ENCODE measurements at places on chromosomes 6 and 20.

DNA sequence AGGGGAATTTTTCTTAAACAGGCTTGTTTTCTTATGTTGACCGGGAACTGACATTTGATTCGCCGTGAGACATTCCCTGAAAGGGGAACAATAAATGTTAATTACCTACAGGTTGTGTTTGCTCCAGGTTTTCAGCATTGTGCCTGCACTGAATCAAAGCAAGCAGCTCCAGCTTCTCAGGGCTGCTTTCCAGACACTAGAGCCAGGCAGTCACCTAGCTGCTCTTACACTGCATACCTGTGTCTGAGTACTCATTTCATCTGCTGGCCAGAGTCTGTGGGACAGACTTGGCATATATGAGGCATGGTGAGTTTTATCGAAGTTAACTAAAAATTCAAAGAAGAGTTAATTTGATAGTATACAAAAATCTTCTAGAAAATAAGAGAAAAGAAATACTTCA lies 951.8 kb upstream of the MAP3K7 start:
- DNase-seq: no peak

- no peak for DNase-seq
Measured at GRCh38 chr6:13404228-13404891, 76.0 kb upstream of the TBC1D7 start.

DNA sequence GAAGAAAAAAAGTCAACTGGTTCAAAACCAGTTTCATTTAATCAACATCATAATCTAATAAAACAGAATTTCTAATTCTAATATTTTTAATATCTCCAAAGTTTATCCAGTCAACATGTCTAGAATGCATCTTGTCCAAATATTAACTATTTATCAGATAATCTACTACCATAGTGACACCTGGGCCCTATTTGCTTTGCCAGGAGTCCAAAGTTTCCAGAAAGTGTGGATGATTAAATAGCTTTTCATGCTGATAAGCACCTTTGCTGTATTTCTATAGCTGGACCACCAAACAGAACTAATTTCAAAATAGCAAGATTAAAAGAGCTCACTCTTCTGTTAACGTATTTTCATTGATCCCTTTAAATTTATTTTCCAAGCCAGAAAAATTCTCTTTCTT lies 12.3 kb upstream of the TAAR1 start:
- no peak for DNase-seq

DNA sequence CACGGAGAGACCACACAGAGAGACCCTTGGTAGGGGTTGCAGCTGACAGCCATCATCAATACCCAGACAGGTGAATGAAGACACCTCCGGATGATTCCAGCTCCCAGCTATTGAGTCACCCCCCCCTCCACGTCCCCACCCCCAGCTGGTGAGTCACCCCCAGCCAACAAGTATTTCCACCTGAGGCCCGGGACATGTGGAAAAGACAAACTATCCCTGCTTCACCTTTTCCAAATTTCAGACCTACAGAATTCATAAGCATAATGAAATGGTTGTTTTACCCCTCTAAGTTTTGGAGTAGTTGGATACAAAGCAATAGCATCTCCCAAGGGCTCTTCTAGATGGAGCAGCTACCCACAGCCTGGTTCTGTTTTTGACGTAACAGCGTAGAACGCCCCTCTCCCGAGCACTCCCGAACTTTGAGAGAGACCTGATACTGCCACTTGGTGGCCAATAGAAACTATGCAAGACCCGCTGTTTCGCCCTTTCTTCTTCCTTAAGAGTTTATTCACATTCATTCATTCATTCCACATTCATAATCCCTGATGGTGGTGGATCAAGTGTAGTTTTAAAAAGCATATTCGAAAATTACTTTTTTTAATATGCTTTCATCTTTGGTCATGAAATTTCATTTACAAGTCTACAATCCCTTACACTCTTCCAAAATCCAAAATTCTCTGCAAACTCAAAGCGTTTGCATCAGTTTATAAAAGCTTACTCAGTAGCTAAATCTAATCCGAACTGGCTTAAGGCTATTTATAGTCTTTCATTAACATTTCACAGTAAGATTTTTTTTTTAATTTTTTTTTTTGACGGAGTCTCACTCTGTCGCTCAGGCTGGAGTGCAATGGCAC lies 15.1 kb upstream of the PPP1R16B start:
- DNase-seq: no peak
